RCC 7860 (cell line): ENCODE measurements at places on chromosomes 4 and X.

- no peak for DNase-seq
Measured at GRCh38 chr4:82373486-82373815, 340 bp downstream of the HNRNPD start.

GRCh38 chr4:85556283-85556682 lies 81.3 kb downstream of the ARHGAP24 start:
- no peak for DNase-seq

DNA sequence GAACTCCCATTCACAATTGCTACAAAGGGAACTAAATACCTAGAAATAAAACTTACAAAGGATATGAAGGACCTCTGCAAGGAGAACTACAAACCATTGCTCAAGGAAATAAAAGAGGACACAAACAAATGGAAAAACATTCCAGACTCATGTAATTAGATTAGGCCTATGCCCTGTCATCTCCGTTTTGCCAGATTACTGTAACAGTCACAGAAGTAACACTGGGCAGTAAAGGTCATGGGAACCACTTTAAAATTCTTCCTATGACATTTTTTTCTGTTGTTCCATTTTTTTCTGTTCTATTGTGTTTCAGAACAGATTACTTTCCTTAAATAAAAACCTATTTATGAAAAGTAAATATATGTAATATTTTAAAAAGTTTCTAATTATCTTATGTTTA lies 199.4 kb upstream of the CENPE start:
- no peak for DNase-seq

DNA sequence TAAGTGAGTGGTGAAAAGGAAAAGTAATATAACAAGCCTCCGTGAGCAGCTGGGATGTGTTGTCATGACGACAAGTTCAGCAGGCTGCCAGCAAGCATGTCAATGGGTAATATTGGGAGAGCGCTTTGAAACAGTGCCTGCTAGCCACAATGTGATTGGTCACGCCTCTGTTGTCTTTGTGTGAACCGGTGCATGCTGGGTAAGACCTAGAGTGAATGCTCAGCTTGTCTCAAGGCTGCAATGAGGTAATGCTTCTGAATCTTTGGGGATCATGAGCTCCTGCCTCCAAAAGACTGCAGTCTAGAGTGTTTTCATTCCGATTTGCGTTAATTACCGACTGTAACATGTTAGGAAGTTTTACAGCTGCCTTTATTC lies 54.9 kb downstream of the STOX2 start:
- no peak for DNase-seq

DNA sequence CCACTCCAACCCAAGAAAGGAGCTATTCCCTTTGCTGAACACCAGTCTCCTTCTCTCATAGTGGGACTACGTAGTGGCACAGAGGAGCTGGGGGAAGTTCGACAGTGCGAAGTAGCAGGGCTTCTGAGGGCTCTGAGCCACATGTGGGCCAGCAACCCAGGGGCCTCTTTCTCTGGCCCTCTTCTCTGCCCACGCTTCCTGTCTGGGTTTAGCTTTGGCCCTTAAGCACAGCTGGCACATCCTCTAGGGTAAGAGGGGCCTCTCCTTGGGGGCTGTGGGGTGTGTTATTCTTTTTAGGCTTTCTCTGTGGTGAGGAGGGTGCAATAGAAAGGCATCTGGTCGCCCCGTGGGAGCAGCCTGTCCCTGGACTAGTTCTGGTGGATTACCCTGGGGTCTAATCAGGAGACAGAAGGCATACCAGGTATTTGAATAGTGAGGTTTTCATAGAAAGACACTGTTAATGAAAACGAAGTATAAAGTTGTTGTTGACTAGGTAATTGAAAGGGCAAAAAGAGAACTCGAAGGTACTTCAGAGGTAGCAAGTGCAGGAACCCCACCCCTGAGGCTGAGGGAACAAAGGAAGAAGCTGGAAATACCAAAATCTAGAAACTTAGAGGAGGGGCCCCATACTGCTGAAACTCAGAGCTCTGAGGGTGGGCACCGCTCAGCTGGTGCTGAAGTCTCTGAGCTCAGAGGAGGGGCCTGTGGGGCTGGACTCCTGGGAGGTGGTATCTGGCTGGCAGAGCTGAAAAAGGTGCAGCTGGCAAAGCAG lies 151.9 kb upstream of the RPS6KA3 start:
- DNase-seq: no peak

DNA sequence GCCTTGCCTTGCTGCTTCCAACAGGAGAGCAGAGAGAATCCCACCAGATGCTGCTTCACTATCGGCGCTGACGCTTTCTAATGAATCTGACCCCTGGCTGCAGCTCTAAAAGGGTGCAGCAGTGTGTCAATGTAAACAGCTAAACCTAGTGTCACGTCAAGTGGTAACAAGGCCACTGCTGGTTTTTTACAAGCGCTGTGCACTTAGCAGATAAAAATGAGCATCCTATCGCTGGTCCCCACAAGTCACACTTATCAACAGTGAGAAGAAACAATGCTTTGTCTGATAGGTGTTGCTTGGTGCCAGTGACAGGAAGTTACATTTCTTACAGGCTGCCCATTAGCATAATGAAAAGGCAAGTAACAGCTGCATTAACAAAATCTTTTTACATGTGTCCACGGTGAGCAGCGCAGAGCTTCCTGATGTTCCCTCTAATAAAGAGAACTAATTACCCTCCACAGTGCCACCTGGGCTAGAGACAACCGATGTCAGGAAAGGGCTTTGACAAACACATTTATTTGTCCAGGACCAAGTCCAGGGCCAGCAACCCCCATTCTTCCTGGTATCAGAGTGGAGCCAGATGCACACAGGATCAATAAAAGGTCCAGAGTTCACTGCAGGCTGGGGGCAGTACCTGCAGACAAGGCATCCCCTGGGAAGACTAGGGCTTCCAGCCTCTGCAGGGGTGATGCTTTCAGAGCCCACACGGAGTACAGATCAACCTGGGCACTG lies 176.0 kb downstream of the MGST2 start:
- DNase-seq: no peak
